ENCODE measurements at places on chromosomes 1 and 21.

GRCh38 chr21:16071092-16071491, 341.3 kb downstream of the USP25 start:
- peak; percentile 55 for DNase-seq

DNA sequence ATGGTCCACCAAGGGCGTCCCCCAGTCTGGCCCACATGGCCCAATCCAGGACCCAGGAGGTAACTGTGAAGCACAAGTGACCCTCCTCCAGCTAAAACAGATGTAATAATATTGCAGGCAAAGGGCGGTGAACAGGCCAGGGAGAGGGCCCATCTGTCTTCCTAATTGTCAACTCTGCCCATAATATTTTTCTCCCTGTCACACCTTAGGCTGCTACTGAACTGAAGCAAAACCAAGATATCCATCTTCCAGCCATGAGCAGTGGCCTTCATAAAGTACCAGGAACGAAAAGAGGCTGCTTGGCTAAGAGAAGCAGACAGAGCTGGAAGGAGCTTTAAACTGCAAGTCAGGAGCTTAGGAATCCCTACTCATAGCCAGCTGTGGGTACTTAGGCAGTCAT, 3.1 kb downstream of the KANK4 start:
- DNase-seq = no peak

- DNase-seq = no peak
These were observed at the start of gene IFNLR1 for GRCh38 chr1:24186993-24187790. TSS of gene IFNLR1 (minus strand) at chr1:24187289. CDS start at chr1:24187248, 41 bp downstream.

DNA sequence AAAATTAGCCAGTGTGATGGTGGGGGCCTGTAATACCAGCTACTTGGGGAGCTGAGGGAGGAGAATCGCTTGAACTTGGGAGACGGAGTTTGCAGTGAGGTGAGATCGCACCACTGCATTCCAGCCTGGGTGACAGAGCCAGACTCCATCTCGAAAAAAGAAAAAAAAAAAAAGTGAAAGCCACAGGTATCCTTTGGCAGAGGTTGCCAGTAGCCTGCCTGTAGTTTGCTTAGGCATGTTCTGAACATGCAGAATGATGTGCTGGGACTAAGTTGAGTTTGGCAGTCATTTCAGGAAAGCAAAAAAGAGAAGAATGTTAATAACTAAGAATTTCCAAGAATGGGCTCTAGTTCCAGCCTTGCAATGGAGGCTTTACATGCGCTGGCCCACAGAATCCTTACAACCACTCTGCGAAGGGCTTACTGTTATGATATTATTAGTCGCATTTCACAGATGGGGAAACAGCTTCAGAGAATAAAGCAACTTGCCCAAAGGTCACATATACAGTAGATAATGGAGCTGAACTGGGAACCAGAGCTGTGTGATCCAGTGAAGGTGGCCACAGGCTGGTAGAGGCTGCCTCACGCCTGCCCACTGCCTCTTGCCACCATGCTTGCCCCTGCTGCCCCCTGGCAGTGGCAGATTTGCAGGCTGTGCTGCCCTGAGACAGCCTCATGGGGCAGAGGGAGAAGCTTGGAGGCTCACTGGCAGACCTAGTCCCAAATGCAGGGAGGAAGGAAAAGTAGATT, 66.5 kb upstream of the LYST start:
- DNase-seq = no peak

- no peak for DNase-seq
These were observed 32.2 kb upstream of the LRRC7 start for GRCh38 chr1:69535490-69535889.

- DNase-seq = peak; percentile 96
These were observed 105.9 kb upstream of the SLC45A1 start for GRCh38 chr1:8211883-8212579.

- no peak for DNase-seq
These were observed 338.1 kb downstream of the SMYD3 start for GRCh38 chr1:246169019-246169418.

DNA sequence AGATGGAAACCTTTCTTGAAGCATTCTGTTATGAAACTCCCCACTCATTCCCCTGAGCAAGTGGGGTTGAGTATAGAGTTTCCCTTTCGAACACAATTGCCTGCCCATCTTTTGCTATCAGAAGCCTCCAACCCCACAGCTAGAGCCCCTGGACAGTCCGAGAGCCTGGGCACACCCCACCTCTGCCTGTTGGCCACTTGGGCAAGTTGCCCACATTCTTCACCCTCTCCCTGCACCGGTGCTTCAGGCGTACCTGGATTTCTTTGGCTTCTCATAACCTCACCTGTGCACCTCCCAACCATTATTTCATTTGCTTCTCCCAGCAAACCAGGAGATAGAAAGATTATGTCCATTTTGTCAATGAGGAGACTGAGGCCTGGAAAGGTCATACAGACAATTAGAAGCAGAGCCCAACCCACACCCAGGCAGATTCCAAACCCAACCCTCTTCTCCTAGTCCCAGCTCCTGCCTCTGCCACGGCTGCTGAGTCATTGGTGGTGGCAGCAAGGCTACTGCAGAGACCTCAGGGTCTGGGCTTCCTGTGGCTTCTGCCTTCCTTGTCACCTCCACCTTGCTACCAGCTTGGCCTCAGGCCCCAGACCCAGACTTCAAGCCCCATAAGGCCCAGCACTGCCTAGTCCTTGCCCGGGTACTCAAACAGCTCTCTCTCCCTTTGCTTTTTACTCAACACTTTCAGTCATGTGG, 118.7 kb upstream of the ZBTB40 start:
- no peak for DNase-seq

DNA sequence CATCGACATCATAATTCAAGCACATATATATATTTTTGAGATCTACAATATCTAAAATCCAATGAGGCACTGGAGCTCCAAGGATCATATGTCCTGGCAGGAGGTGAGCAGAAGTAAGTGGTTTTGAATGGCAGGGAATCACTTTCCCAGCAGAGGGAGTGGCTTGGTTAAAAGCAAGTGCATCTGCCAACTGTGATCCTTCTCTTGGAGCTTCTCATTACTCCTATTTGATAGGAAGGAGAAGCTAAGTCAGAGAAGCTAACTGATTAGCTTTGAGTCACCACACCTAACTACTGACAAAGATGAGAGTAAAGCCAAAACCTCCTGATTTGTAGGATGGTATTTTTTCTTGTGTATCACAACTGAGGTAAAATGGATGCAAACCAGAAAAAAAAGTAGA, 55.0 kb downstream of the ALG14 start:
- no peak for DNase-seq

- no peak for DNase-seq
These were observed 64.6 kb upstream of the SPAG17 start for GRCh38 chr1:118249641-118250040.
